Activated effector memory CD4-positive, alpha-beta T cell treated with Interleukin-2 at 50 U/mL for 16 hours (primary cell): ENCODE measurements at places on chromosomes 16 and 17.

DNA sequence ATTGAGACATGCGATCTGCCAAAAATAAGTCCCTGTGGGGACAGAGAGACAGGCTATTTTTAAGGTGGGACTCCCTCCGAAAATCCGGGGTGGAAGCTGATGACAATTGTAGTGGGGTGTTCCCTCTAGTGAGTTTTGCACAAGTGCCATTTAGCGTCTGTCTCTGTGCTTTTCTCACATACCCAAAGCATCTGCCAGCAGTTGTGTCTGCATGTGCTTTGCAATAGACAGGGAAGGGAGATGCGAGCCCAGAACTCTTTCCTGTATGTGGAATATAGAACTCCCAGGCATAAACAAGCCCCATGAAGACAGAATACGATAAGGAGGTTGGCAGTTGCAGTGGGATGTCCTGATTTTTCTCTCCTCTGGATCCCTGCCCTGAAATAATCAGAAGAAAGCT is 282.7 kb upstream of the XYLT1 start:
- DNase-seq: no peak

- DNase-seq: no peak
These were observed 451.5 kb upstream of the HSBP1 start for GRCh38 chr16:83356266-83356665.

DNA sequence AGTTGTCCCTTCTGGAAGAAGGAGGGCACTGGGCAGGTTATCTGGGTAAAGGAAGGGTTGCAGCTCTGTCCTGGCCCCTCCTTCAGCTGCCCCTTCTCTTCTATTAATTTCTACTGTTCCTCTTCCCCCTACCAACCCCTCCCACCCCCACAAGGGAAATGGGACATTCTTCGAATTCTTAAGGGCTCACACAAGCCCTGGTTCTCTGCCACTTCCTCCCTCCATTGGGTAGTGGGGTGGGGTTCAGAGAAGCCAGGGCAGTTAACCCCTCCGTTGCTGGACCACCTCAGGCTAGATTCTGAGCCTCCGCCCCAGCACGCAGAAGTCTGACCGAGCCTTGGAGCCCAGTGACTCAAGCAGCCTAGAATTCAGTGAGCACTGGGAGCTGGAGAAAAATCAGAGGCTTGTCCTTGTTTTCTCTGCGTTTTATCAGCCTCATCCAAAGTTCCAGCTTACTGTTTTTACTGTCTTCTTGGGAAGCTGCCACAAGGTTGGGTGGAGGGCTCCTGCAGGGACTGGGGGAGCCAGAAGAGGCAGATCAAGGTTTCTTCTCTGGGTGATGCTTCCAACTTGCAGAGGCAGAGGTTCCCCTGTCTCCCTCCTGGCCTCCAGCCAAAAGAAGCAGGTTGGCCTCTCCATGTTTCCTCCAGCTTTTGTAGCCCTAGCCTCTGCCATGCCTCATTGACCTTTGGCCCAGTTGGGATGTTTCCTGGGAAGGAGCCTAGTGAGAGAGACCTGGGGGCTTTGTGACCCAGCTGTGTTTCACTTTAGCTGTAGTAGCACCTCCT is 10.2 kb downstream of the LASP1 start:
- DNase-seq: no peak

- no peak for DNase-seq
These were observed 26.1 kb upstream of the MLKL start for GRCh38 chr16:74726716-74727115.
